CMK (cell line): ENCODE measurements at places on chromosomes 1 and 21.
A peak's percentile ranks its signal among the peaks of the same experiment; 100 is the strongest.

GRCh38 chr1:206503591-206504362 lies 3.6 kb upstream of the RASSF5 start:
- peak; percentile 80 for DNase-seq

DNA sequence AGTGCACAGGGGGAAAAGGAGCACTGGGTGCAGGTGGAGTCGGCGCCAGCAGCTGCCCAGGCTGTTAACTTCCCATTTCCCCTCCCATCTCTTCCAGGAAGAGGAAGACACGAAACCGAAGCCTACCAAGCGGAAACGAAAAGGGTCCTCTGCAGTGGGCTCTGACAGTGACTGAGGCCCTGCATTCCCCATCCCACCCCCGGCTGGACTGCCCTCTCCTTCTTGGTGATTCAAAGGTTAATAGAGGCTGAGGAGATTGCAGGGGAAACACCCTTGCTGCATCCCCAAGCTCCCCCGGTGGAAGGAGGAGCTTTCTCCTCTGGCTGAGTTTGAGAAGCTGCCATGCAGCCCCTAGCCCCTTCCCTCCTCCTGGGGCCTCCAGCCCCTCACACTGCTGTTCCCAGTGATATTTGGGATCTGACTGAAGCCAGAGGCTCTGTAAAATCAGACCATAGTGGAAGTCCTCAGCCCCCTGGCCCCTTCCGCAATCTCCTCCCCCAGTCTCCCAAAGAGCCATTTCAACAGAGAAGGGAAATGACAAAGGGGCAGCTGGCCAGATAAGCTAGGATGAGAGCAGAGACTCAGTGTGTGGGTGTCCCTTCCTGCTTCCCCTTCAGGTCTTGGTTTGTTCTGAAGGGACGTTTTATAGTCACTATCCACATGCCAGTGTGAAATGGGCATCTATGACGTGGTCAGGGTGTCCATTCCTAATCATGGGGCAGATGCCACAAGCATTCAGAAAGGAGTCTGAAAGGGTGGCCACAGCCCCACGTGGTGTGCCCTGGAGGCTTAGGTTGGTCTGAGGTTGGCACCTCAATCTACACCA lies 1.9 kb upstream of the SLC27A3 start:
- DNase-seq: peak; percentile 42

- DNase-seq: no peak
Measured at GRCh38 chr1:185774394-185774793, 40.2 kb downstream of the HMCN1 start.

DNA sequence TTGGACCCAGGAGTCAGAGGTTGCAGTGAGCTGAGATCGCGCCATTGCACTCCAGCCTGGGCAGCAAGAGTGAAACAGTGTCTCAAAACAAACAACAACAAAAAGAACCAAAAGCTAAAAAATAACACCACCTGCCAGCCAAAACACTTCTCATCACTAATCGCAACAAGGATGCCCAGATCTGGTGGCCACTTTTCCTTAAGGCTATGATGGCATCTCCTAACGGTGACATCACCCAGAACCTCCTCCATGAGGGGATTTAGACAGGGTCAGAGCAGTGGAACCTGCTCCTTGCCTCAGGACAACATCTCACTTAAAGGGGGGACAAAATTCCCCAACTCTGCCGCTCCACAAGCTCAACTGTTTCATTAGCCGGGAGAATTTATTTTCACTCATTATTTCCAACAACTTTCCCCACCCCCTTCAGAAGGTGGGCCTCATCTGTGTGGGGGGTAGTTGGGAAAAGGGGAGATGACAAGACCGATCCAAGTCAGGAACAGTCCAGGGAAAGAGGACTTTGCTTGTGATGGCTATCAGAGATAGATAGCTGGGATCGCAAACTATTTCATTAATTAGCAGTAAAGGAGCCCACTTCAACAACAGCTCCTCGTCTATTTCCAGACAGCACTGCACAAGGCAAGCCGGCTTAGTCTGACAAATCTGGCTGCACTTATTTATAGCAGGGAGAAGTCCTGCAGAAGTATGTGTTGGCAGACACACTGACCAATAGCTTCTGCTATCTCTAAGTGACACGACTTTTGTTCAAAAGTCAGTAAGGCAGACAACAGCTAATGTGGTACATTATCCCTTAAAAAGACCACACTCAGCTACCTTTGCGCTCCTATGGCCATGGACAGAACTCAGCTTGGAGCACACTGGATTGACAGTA lies 2.6 kb downstream of the PABPC4 start:
- no peak for DNase-seq

- no peak for DNase-seq
Measured at GRCh38 chr1:3016641-3017439, 4.4 kb upstream of the ACTRT2 start.

GRCh38 chr1:22767852-22768251 lies 57.2 kb downstream of the EPHB2 start:
- no peak for DNase-seq

DNA sequence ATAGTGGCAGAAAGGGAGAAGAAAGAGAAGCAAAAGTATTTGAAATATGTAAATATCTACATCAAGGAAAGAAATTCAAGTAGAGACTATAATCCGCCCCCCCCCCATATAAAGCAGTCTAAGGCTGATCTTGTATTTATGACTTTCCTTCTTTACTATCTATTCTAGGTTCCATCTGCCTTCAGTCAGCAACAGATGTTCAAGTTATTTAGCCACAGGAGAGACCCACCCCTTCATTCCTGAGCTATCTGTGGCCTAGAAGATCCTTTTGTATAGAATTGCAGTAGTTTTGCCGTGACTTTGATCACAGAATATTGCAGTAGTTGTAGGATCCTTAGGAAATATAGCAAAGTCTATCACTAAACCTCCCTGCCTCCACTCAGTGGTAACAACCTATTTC lies 10.7 kb upstream of the BSDC1 start:
- DNase-seq: no peak

DNA sequence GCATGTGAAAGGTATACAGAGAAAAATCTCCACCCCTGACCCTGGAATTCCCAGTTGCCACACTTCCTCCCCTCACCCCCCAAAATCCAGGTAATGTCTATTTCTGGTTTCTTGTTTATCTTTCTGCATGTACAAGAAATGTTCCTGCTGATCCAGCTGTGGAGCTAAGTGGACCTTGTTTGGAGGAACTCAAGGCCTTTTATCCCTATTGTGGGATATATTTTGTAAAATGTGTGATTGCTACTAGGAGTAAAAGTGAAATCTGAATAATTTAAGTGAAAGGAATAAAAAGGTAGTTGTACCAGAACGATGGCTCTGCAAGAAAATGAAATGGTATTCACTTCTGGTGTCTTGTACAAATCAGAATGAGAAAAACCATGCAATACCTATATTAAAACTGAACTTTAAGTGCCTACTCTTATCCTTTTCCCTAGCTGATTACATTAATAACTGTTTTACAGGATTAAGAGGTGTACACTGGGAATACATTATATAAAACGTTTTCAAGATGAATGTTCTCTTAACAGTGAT lies 3.0 kb downstream of the SPEN start:
- no peak for DNase-seq

DNA sequence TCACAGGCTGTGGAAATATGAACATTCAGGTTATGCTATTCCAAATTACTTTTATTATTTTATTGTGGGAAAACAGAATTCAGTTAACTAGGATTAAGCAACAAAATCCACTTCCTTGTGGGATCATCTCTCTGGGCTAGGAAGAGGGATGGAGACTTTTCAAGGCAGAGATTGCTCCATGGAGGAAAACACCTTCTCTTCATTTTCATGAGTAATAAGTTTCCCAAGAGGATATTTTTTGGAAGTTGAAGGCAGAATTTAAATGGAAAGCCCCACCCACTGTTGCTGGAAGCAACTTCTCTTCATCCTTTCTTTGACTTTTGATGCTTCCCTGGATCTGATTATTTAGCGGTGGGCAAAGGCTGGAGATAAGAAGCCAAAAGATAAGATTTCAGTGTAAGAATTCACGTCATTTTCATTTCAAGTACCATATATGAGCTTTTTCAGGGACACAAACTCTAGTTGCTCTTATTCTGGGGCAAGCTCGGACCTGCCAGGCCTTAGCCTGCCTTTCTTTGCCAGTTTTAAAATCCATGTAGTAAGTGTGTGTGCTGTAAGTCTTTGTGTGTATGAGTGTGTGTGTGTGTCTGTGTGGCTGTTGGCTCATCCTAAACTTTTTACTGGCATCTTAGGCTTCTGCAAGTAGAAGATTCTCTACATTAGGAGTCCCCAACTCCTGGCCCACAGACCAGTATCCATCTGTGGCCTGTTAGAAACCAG lies 11.7 kb upstream of the IL24 start:
- no peak for DNase-seq

GRCh38 chr21:14243874-14244273 lies 27.9 kb downstream of the RBM11 start:
- no peak for DNase-seq

- DNase-seq: no peak
Measured at GRCh38 chr21:42063571-42064521, 7.3 kb upstream of the UMODL1 start.

GRCh38 chr1:46817814-46818213 lies 19.0 kb downstream of the CYP4B1 start:
- DNase-seq: no peak

DNA sequence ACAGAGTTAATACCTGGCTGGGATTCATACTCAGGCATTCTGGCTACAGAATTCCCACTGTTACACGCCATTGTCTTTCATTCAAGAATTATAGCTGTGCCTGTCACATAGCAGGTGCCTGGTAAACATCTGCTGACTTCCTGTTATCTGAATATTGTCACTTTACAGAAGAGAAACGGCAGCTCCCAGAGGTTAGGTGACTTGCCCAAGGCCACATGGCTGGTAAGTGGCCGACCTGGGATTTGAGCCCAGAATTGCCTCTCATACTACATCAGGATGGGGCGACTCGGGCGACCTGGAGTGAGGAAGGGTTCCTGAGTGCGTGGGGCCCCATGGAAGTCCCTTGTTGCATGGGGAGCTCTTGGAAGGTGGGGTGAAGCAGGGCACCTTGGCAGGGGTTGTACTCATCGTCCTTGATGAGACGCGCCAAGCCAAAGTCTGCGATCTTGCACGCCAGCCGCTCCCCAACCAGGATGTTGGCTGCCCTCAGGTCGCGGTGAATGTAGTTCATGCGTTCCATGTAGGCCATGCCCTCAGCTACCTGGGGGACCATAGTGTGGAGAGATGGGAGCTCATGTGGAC lies 10.2 kb upstream of the AHDC1 start:
- no peak for DNase-seq

DNA sequence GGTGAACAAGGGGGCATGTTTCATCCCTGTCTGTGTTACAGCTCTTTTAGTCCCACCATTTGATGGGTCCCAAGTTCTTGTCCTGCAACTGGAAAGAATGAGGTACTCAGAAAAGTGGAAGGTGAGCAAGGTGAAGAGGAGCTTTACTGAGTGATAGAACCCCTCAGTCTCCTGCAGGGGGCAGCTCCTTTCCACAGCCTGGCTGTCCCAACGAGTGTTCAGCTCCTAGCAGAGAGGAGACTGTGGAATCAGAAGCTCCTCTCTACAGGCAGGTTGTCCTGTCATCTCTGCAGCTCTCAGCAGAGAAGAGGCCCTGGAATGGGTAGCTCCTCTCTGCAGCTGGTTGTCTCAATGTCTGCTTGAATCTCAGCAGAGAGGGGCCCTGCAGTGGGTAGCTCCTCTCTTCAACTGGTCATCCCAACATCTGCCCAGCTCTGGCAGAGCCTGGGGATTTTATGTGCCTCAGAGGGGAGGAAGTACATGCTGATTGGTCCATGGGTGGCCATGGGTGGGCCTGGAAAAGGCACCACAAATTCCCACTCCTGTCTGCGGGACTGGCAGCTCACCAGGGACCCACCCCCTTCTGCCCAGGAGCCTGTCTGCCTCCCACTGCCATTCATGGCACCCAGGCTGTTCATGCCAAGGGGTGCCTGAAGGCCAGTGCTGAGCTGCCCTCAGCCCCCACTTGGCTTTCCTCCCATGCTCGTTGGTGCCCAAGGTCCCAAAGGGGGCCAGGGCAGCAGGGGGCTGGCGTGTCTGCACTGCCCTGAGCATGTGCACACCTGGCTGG lies 25.7 kb downstream of the LDLRAD1 start:
- DNase-seq: no peak

- DNase-seq: no peak
Measured at GRCh38 chr1:40842691-40843090, 19.5 kb downstream of the CITED4 start.

GRCh38 chr1:113931451-113931851 lies 2.3 kb downstream of the HIPK1 start:
- no peak for DNase-seq

DNA sequence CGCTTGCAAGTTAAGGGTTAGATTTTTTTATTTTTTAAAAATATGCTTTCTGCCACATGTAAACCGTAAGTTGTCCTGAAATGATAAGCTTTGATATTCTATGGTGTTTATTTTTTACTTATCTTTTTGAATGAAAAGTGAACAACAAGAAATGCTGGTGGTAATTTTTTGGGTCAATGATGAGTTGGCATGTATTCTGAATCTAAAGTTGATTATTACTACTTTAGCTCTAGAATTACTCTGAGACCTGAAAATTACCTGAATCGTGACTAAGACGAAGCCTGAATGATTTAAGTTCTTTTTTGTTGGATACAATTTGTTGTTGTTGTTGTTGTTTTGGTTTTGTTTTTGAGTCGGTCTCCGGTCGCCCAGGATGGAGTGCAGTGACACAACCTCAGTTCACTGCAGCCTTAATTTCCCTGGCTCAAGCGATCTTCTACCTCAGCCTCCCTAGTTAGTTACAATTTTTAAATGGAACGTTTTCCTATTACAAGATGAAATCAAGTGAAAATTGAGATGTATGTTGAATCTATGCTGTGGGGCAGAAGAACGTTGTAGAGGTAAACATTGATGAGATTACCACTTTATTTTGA lies 941 bp downstream of the RABGGTB start:
- DNase-seq: no peak

DNA sequence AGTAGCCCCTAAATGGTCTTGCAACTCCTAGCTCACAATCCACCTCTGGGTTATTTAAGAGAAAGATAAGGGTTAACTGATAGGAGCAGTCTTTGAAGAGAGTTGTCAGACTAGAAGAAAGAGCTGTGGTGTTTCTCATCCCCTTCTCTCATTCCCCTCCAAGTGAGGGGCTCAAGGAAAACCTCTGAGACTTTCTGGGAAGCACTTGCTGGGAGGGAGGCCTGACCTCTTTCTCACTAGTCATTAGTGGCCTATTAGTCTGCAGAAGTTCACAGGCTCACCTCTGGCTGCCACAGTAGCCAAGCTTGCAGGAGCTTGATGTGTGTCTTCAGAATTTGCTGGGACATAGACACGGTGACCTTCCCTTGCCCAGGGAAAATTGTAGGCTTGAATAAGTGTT lies 6.2 kb upstream of the GPR89A start:
- no peak for DNase-seq

GRCh38 chr21:34668803-34669148 lies at the start of gene CLIC6:
TSS of gene CLIC6 (plus strand) at chr21:34668994. CDS start at chr21:34669389, 395 bp downstream.
- DNase-seq: no peak
